ENCODE measurements at places on chromosomes 12 and 14.

DNA sequence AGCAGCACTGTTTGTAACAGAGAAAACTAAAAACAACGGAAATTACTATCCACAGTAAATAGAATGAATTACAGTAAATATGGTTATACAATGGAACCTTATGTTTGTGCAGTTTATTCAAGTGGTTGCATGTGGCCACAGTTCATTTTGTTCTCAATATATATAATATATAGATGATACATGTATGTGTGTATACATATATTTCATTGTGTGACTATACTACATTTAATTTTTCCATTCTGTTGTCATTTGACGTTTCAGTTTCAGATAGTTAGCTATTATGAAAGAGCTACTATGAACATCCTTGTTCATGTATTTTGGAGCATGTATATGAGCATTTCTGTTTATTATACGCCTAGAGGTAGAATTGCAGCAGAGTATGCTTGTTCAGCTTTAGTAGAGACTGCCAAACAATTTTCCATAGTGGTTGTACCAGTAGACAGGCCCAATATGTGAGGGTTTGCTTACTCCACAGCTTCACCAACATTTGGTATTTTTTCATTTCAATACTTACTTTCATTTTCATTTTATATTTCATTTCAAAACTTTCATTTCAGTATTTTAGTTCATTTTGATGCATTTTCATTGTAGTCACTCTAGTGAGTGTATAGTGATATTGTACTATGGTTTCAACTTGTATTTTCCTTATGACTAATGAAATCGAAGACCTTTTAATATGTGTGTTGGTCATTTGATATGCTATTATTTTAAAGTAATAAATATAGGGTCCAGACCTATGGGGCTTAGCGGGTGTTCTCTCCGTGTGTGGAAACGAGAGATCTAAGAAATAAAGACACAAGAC is 141.5 kb upstream of the FGD4 start:
- H3K27ac ChIP-seq, result no peak overlapping the region
- no peak overlapping the region for H3K4me3 ChIP-seq
- H3K4me1 ChIP-seq, result peaks cover 3% of the 10 kb centered on the region
- H3K27me3 ChIP-seq, result no peaks in the 10 kb centered on the region

DNA sequence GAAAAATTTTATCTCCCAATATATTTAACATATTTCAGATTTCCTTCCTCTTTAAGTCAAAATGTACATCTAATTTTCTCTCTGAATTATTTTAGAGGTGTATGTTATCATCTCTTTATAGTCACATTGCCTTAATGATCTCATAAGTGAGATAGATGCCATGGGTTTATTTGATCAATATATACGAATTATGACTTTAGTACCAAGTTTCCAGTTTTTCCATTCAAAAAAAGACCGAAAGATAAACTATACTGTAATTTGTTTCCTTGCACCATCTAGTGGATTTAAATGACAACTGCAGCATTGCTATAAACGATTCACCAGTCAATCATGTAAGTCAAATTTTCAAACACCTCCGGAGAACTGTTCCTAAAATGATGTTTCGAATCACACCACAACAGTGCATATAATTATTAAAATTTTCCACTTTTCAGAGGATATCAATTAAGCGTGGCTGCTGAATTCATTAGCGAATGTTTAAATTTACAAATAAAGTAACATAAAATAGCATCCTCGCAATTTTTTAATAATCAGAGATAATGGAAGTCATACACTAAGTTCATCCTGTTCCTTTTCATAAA is 419 bp upstream of the ATXN7L3B start:
- no peak for DNase-seq
- peaks cover 30% of the 10 kb centered on the region for H3K36me3 ChIP-seq
- H3K4me1 ChIP-seq, result peaks cover 36% of the 10 kb centered on the region
- H3K4me3 ChIP-seq, result peak overlapping the region; percentile 94
- H3K27ac ChIP-seq, result peak overlapping the region; percentile 95
- no peaks in the 10 kb centered on the region for H3K27me3 ChIP-seq

GRCh38 chr12:132465269-132466190 is 24.4 kb upstream of the FBRSL1 start:
- H3K36me3 ChIP-seq, result no peaks in the 10 kb centered on the region
- no peak for DNase-seq
- H3K4me3 ChIP-seq, result no peak overlapping the region
- H3K27me3 ChIP-seq, result no peaks in the 10 kb centered on the region

DNA sequence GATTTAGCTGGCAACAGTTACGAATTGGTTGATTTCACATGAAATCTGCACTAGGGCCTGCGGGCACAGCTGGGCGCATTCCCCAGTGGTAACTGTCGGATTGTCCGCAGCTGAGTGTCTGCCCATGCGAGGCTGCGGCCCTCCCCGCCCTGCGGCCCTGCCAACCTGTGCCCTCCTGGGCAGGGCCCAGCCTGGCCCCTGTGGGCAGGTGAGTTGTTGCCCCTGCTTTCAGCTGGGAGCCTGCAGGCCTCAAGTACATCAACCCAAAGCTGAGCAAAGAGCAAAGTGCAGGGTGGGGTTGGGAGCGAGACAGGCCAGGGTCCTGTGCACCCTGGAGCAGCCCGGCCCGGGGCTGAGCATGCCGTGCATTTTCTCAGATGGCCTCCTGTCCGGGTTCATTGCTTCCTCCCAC is 89.1 kb downstream of the ADGRD1 start:
- DNase-seq, result no peak
- no peaks in the 10 kb centered on the region for H3K27me3 ChIP-seq
- H3K4me3 ChIP-seq, result no peak overlapping the region

DNA sequence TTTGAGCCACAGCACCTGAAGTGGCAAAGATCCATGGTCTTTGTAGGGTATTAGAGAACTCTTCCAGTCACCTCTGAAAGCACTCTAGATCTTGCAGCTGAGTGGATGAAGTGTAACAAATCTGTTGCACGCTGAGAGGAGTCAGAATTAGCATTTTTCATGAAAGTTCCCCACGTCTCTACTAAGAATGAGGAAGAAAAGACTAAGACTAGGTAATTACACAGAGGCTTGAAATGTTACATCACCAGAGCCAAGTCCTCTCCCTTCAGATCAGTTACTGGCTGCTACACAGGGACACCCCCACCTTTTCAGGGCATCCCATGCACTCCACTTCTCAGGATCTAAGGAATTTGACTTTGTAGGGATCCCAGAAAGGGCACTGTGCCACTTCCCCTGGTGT is 98.6 kb upstream of the FKBP4 start:
- DNase-seq, result no peak
- no peaks in the 10 kb centered on the region for H3K27me3 ChIP-seq
- H3K27ac ChIP-seq, result no peak overlapping the region
- H3K36me3 ChIP-seq, result no peaks in the 10 kb centered on the region

DNA sequence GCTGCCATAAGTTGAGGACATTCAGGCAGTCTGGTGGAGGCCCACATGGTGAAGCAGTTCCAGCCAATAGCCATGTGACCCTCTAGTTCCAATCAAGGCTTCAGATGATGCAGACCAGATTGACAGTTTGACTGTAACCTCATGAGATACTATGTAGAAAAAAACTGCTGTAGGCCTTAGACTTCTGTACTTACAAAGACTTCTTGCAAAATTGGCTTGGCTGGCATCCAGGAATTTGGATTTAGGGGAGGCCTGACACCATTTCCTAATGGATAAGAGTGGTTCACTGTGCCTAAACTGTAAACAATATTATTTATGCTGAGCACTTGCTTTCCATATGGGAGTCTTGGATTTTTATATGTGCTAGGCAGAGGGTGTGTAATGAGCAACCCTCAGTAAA is 76.4 kb downstream of the RGS6 start:
- no peak overlapping the region for H3K4me3 ChIP-seq
- no peaks in the 10 kb centered on the region for H3K36me3 ChIP-seq
- H3K27me3 ChIP-seq, result no peaks in the 10 kb centered on the region
